ENCODE measurements at places on chromosomes 5 and 9.
A peak's percentile ranks its signal among the peaks of the same experiment; 100 is the strongest.

DNA sequence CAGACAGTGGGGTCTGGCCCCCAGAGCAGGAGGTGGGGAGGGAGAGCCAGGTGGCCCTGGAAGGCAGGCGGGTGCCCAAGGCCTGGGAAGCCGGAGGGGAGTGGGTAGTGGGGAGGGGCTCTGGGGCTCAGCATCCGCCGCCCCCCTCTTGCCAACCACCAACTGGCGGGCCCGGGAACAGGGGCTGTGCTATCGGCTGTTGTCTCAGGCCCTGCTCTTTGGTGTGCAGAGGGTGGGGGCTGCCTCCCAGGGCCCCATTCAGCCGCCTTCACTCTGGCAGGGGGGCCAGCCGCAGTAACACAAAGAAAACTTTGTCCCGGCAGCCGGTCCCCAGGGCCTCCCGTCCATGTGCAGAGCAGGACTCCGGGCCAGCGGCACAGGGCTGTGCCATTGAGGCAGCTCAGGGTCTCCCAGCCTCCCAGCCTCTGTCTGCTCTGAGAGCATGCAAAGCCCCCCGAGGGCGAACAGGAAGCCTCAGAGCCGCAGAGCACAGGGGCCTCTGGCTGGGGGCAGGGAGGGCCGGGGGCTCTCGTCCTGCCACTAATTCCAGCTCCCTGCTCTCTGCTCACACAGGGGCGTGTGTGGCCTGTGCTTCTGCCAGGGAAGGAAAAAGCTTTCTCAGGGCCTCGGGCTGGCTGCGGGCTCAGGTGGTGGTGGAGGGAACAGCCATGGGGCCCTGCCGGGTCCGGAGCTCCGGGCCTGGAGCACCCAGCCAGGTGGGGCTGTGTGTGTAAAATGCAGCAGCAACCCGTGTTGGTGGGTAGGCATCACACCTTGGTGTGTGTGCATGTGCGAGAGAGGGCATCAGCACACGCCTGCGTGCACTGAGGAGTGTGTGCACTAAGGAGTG is 54.2 kb upstream of the NOTCH1 start:
- DNase-seq, result no peak

DNA sequence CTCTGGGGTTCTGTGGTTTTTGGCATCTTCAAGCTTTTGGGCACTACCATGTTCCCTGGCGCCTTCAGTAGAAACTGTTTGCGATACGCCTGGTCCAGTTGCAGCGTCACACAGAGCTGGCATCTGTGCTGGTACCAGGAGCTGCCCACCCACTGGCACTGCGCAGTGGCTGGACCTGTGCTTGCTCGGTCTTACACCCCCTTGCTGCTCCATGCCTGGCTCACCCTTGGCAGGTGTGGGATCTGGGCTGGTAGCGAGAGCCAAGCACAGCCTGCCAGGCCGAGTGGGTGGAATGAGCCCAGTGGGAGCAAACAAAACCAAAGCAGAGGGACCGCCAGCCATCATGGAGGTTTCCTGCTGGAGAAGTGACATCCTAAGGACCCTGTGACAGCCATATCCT is 170.2 kb upstream of the IRX2 start:
- DNase-seq, result no peak

- peak; percentile 93 for DNase-seq
These were observed 10.2 kb downstream of the DOCK8 start for GRCh38 chr9:224582-225520.

DNA sequence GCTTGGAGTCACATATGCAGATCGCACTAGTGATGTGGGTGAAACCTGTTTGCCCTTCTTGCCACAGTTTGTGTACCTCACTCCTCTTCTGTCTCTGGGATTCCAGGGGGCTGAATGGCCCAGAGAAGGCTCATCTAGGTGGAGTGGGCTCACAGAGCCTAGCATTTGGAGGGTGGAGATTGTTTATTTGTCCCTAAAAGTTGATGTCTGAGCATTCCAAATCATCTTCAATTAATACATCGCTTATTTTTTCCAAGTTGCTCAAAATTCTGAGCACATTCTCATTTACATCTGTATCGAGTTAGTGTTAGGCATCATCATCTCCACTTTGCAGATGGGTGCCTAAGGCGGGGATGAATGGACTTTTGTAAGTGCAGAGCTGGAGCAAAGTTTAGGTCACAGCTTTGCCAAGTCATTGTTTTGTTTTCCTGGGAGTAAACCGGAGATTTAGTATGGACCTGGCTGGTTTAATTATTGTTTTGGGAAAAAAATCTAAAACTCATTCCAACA is 2.0 kb downstream of the ABL1 start:
- no peak for DNase-seq

DNA sequence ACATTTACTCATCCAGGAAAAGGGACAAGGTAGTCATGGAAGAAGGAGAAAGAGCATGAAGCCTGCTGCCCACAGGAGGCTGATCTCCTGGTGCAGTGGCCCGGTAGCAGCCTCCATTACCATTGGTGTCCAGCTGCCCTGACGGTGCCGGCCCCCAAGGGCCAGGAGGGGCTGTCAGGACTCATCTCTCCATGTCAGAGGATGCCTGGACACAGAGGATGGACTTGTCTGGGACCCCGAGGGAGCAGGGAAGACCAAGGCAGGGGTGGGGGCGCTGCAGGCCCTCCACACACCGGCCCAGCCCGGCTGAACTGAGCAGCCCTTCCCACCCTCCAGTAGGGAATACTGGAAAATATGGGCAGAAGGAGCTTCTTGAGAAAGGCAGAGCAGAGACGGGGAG is 52.2 kb downstream of the IRX2 start:
- DNase-seq, result no peak

GRCh38 chr9:129225815-129226214 is 47.8 kb upstream of the IER5L start:
- DNase-seq, result peak; percentile 85

DNA sequence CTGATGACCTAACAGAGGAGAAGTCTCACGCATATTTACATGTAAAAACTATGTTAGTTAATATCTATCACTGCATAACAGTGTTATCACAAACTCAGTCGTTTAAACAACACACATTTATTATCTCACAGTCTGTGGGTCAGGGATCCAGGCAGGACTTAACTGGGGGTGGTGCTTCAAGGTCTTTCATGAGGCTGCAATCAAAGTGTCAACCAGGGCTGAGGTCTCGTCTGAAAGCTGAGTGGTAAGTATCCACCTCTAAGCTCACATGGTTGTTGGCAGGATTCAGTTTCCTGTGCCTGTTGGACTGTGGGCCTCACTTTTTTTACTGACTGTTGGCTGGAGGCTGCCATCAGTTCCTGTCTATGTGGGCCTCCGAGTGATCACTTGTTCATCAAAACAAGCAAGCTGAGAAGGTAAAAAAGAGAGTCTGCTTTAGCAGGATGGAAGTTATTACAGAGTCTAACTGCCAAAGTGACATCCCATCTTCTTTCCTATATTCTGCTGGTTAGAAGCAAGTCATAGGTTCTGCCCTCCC is 188.6 kb downstream of the CARTPT start:
- no peak for DNase-seq

DNA sequence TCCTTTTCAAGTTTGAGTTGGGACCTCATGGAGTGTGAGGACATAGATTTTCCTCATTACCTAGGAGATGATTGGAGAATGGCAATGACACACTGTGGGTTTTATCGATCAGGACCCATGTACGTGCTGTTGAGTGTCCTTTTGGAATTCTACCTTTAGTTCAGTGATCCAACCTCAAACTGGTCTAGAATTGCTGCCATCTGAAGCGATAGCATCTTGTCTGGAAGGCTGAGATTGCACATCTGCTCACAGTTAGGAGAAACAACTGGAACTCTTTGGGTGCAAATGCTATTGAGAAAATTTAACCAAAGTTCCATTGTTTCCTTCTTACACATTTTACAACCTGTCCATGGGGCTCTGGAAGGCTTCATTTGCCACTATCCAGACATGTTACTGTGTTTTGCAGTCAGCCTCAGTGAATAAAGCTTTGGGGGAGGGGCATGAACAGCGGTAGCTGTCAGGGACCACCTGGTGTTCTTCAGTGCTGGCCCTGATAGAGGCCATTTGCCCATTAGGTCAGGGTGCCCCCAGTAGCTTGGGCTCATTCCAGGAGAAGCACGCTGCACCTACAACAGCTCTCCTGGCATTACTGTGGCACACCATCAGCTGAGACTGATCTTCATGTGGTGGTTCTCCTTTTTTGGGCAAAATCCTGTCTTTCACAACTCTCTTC is 123.1 kb downstream of the PDE8B start:
- no peak for DNase-seq

- DNase-seq, result no peak
These were observed 350.5 kb downstream of the ADGRV1 start for GRCh38 chr5:90909101-90909503.

GRCh38 chr9:28053096-28053777 is 480.0 kb upstream of the C9orf72 start:
- DNase-seq, result no peak

DNA sequence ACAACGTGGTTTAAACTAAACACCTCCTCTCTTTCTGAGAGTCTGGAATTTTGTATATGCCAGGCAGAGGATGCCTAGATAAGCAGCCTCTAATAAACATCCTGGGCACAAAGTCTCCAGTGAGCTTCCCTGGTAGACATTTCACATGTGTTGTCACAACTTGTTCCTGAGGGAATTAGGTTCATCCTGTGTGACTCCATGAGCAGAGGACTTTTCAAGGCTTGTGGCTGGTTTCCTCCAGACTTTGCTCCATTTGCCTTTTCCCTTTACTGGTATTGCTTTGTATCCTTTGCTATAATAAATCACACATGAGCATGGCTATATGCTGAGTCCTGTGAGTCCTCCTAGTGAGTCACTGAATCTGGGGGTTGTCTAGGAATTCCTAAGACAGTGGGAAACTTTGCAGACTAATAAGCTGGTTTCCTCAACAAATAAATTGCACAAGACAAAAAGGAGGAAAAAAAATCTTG is 77.4 kb downstream of the NR2F1-AS1 start:
- DNase-seq, result no peak

- DNase-seq, result no peak
These were observed 72.3 kb downstream of the C9orf153 start for GRCh38 chr9:86187121-86187520.

- DNase-seq, result no peak
These were observed 115.6 kb upstream of the COL5A1 start for GRCh38 chr9:134525841-134526583.

- no peak for DNase-seq
These were observed 306.2 kb upstream of the RIOK2 start for GRCh38 chr5:97489010-97489840.

Measured in NB4 (cell line).